ENCODE measurements at places on chromosomes 16 and 17.

DNA sequence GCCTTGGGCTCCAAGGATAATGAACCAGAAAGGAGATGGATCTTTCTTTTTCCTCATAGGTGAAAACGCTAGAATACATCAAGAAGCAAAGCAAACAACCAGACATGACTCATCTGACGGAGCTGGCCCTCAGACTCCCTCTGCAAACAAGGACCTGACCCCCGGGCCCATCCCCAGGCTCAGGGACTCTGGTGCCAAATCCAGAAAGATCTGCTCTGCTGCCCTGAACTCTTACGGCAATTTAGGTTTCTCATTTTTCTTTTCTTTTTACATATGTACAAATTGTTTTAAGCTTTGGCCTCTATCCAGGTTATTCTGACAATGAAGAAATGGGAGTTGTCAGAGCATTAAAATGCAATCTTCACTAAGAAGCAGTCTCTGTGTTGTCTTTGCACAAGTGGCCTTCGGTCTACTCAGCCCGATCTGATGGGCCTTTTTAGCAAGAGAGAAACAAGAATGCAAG lies 17.7 kb downstream of the KNOP1 start:
- DNase-seq: no peak

- no peak for DNase-seq
Measured at GRCh38 chr16:58363746-58364393, 28.4 kb upstream of the GINS3 start.

GRCh38 chr16:68496689-68497088 lies 42.4 kb upstream of the ZFP90 start:
- DNase-seq: no peak

GRCh38 chr16:30357715-30358576 lies 2.8 kb upstream of the CD2BP2 start:
- no peak for DNase-seq

DNA sequence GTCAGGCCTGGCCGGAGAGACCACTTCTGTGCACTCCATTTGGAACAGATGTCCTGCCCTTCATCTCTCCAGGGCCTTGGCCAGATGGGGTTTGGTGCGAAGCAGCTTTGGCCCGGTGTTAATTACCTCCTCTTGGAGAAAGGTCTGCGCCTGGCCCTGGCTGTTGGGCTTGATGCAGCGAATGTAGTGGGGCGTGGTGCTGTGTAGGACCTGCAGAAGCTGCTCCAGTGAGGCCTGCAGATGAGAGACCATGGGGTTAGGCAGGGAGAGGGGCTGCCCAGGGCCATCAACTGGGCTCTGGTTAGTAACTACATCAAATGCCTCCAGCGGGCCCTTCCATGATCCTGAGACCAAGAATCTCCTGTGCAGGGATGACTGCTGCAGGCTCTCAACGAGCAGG lies 18.7 kb downstream of the ZNHIT3 start:
- DNase-seq: no peak

DNA sequence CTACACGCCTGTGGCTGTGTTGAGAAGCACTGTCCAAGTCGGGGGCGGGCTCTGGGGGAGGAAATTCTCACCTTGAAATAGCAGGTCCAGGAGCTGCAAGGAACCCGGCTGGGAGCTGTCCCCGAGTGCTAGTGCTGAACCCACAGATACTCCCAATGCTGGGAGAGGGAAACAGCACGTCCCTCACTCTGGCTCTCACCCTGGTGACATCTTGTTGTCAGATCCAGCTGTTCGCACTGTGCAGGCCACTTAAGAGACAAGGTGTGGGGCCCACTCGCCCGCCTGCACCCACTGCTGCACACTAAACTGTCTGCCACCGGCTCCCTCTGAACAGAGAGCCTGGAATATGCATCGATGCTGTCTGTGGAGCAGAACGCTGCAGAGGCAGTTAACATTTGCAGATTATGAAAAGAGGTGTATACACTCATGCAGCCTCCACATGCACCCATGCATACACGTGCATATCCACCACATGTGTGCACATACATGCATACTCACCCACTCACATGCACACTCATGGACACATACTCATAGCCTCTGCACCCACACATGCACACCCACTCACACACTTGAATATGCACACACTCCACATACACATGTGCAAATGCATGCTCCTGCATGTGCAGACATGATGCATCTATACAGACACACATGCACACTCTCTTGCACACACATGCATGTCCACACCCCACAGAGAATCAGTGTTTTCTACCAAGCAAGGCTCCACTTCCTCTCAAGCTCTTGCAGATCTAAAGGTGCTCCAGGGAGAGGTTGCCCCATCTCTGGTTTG lies 42.0 kb downstream of the MGAT5B start:
- peak; percentile 92 for DNase-seq

DNA sequence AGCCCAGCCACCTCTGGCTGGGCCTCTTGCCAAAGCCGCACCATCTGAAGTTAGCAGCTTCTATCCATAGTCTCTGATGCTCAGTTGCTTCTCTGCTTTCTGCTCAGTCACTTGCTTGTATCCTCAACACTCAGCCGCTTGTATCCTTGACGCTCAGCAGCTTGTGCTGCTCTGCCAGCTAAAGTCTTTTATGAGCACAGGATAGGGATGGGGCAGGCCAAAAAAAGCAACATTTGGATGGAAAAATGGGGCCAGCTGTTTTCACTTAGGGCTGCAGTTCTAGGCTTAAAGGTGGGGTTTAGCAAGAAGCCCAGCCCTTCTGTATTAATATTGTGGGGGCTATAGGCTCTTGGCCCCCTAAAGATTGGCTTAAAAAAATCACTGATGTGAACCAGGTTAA lies 739.4 kb downstream of the CDH8 start:
- DNase-seq: no peak

- DNase-seq: no peak
Measured at GRCh38 chr17:40993839-40994238, at the start of gene KRTAP3-3. Gene KRTAP3-3, minus strand, starts transcription at chr17:40994164. Its CDS starts 67 bp downstream, at chr17:40994097.

DNA sequence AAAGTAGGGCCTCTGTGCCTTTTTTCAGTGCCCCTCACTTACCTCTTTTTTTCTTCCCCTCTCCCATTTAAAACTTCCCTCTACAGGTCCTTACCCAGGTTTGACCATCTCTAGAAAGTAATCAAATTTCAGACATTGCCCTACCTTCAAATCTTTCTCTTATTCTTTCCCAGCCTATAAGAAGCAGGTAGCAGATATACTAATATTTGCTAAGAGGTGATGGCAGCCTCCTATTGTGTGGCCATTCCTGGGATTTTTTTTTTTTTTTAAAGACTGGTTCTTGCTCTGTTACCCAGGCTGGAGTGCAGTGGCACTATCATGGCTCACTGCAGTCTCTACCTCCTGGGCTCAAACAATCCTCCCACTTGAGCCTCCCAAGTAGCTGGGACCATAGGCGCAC lies 111.1 kb upstream of the HAS3 start:
- no peak for DNase-seq

DNA sequence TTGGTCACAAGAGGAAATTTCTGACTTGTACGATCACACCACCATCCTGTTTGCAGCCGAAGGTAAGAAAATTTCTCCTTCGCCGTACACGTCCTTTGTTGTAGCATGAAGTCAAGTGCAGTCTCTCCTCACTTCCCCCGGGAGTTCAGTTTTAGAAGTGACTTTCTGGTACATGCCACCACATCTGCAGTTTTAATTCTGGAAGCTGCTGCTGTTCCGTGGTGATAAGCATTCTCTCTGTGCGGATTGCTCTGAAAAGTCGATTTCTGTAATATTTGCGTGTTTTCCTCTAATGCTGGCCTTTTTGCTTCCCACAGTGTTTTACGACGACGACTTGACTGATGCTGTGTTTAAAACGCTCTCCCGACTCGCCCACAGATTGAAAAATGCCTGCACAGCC lies 20.6 kb downstream of the METTL22 start:
- no peak for DNase-seq

- DNase-seq: peak; percentile 7
Measured at GRCh38 chr16:2782583-2783351, 4.6 kb downstream of the PRSS33 start.

GRCh38 chr17:4948931-4949320 lies 596 bp upstream of the PFN1 start:
- peak; percentile 78 for DNase-seq

DNA sequence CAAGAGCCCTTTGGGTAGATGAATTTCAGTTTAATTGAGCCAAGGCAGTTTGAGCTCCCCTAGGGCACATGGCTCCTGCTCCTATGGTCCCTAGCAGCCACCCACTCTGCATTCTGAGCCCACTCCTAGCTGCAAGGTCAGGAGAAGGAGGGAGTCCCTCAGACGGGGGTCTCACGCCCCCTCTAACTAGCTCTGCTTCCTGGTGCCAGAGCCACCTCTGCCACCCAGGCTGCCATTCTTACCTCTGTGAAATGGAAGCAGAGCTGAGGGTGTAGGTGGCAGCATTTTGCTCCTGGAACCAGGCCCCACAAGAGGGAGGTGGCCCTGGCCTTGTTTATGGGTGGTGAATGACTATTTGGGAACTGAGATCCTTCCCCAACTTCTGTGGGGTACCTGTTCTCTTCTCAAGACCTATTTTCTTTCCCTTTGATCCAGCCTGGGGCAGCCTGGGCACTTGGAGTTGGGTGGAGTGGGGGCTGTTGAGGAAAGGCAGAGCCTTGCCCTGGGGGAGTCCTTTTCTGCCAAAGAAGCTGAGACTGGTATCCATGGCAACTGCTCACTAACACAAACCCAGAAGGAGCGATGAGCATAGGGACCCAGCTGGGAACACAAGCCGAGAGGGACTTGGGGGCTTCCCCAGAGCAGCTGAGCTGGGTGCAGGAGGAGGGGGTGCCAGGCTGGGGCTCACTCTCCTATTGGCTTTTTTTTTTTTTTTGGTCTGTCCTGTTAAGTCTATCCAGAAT lies 4.8 kb downstream of the SPNS2 start:
- no peak for DNase-seq

DNA sequence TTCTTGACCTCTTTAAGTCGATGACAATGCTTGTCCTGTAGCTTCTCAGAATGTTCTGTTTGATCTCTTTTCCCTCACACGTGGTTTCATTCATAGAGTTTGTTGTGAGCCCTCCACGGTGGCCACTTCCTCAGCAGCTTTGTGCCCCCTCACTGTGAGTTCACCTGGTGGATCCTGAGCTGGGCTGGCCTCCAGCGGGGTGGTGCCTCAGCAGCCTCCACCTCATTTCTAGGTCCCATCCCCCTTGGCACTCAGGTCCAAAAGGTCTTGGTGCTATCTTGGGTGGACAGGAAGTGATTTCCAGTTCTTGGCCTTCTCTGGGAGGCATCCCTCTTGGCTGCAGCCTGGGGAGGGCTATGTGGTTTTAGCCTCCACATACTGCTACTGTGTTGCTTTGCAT lies 203.2 kb upstream of the WSCD1 start:
- no peak for DNase-seq

DNA sequence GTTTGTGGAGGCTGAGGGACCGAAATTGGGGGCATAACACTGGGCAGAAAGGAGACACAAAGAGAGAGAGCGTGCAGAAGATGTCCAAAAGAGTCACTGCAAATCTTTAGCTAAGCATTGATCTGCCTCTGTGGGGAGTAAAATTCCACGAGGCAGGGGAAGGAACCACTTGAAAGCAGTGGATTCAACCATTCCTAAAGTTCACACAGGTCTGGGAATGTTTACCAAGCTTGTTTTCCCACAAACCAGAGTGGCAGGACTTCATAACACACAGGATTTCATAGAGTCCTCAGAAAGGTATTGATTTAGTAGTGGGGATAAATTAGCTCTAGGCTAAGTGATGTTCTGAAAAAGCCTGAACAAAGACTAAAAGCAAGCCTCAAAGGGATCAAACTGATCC lies 66.1 kb upstream of the RPL38 start:
- no peak for DNase-seq

DNA sequence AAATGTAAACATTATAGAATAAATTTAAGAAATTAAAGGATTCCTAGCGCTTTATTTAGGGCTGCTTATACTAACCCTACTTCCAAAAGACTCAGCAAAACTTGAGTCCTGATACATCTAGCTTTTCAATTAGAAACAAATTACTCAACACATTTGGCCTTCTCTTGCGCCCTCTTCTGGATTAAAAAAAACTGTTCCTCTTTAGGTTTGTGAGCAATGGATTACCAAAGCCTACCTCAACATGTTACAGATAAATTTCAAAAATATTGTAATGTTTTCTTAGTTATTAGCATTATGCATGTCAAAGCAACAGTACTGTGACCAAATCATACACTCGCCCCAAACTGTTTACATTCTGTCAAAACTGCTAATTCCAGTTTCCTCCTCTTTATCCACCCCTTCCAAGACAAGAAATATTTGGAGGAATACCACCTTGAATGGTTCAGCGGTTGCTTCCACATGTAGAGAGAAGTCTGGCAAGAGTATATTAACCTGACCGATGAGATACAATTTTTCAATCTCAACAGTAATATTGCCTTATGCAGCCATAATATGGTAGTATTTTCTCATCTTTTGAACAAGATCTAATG lies 2.7 kb downstream of the NUFIP2 start:
- no peak for DNase-seq

- DNase-seq: no peak
Measured at GRCh38 chr16:9040800-9041412, 50.5 kb upstream of the HAPSTR1 start.
